Vein endothelial cell (primary cell): ENCODE measurements at places on chromosomes 12 and 14. TPM values are rescaled to one million over a fixed set of nuclear protein-coding genes. Genes with fewer than 3 reads are reported as not detected.

Gene C3AR1
- total RNA-seq, result 0.19 and 0.65 TPM in 2 replicates

Gene TAS2R9
- 0.19 TPM in 1 of 2 replicates, not detected in the other for total RNA-seq

Gene RNASE9
- total RNA-seq, result not detected in 2 replicates

Gene GPRC5D
- 0.38 TPM in 1 of 2 replicates, not detected in the other for total RNA-seq

Gene TAS2R7
- total RNA-seq, result 0.48 TPM in 1 of 2 replicates, not detected in the other

Gene AQP6
- not detected in 2 replicates for total RNA-seq

Gene TC2N
- not detected in 2 replicates for total RNA-seq

Gene NEUROD4
- total RNA-seq, result not detected in 2 replicates

Gene LBHD2
- total RNA-seq, result not detected in 2 replicates
